HAP-1 (cell line): ENCODE measurements at places on chromosomes 11 and 22.

DNA sequence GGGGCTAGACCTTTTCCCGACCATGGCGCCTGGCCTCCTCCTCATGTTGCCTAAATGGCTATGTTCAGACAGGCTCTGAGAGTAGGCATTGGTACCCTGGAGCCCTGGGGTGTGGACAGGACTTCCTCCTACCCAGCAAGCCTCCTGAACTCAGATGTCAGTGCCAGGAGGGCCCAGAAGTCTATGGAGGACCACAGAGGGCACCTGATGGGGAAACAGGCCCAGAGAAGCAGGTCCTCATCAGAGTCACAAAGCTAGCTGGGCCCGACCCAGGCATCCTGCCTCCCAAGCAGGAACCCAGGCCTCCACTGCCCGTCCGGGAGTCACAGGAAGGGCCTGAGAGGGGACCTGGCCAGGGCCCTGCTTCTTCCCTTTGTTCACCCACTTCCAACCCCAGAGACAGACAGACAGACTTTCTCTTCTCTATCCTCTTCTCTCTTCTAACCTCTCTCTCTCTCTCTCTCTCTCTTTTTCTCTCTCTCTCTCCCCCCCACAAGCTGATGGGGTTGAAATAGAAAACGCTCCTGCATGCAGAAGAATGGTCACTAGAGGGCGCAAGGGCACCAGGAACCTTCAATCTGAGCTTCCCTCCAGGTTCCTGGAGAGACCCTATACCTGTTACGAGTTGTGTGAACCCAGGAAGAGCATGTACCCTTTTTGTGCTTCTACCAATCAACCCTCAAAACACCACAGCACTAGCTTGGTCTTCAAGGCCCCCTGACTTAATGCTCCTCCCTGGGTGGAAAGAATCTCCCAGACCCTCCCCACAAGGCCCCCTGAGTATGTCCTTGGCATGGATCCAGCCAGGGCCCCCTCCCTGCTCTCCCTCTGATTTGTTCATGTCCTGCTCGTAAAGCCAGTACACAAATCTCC lies 27.1 kb downstream of the ARAP1 start:
- DNase-seq, result peak; percentile 73

DNA sequence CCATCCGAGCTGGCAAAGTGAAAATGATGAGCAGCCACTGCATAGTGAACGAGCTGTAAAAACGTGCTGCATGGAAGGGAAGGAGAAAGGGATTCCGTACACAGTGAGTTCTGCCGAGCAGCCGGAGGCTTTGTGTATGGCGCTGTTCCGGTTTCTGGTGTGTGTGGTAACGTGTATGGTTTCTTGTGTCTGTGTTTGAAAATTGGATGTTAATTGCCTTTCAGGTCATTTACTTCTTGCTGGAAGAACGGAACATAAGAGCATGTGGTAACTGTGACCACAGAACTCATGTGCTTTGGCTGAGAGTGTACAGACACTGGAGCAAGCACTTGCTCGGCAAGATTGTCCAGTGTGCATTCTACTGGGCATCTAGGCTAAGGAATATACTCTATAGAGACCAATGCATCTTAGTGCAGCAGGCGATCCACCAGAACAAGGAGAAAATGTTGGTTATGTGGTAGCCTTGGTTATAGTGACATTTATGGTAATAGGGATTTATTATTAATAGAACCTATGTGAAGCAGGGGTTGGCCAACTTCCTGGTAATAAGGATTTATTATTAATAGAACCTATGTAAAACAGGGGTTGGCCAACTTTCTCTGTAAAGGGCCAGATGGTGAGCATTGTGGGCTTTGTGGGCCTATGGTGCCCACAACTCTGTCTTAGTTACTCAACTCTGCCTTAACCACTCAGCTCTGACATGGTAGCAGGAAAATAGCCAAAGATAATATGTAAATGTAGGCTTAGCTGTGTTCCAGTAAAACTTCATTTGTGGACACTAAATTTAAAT lies 49.2 kb downstream of the GRAMD1B start:
- DNase-seq, result no peak

- DNase-seq, result no peak
Observed at GRCh38 chr11:110894224-110894623, 182.0 kb upstream of the ARHGAP20 start.

GRCh38 chr11:67277231-67277961 lies 11.1 kb downstream of the GRK2 start:
- DNase-seq, result peak; percentile 77

- DNase-seq, result no peak
Observed at GRCh38 chr11:65129649-65130441, 4.5 kb downstream of the SYVN1 start.

DNA sequence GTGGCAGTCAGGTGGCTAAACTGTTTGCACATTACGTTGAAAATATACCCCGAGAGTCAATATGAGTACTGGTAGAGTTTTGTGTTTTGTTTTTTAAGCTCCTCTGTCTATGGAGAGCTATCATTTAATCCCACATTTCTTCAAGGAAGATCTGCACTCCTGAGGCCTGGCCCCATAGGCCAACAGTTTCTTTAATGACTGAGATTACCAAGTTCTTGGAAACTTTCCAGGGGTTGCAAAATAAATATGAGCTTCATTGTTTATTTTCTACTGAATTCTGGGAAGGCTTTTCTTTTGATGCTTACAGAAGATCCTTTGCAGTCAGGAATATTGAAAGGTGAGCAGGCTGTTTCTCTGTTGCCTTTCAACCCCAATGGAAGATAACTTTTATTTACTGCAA lies 452.0 kb downstream of the JRKL start:
- no peak for DNase-seq

GRCh38 chr22:36510966-36511881 lies 4.4 kb upstream of the FOXRED2 start:
- DNase-seq, result peak; percentile 46

- DNase-seq, result no peak
Observed at GRCh38 chr11:8721609-8722500, 39.3 kb downstream of the RPL27A start.

DNA sequence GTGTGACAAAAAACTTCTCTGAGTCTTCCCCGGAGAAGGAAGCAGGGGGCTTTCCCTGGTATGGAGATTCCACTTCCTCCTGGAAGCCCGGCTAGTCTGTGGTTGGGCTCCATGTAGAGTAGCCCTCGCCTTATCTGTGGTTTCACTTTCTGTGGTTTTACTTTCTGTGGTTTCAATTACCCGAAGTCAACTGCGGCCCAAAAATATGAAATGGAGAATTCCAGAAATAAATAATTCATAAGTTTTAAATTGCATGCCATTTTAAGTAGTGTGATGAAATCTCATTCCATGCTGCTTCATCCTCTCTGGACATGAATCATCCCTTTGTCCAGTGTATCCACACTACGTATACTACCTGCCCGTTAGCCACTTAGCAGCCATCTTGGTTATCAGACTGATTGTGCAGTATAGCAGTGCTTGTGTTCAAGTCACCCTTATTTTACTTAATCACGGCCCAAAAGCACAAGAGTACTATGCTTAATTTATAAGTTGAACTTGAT lies 275.0 kb upstream of the SESN3 start:
- no peak for DNase-seq

- no peak for DNase-seq
Observed at GRCh38 chr22:37505989-37506388, 13.2 kb downstream of the CARD10 start.

GRCh38 chr22:19495562-19496323 lies 16.0 kb downstream of the CDC45 start:
- no peak for DNase-seq

GRCh38 chr11:20596205-20597153 lies 2.9 kb upstream of the SLC6A5 start:
- DNase-seq, result no peak

- DNase-seq, result no peak
Observed at GRCh38 chr11:32087597-32087996, 3.3 kb upstream of the RCN1 start.

DNA sequence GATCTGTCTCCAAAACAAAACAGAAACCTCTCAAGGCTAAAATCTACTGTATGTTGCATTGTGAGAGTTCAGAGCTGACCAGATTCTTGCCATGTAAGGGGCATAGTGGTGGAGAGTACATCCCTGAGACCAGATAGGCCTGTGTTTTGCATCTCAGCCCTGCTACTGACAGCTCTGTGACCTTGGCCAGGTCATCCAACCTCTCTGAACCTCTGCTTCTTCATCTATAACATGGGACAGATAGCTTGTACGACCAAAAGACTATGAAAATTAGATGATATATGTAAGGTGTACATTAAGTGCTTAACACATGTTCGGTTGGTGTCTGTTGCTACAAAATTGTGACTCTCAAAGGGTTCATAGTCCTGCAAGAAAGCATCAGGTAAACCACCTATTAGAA lies 22.9 kb downstream of the ZNRF3 start:
- DNase-seq, result no peak

- DNase-seq, result peak; percentile 92
Observed at GRCh38 chr11:66311965-66312548, 4.8 kb downstream of the CD248 start.

GRCh38 chr22:47634347-47634746 lies 871.9 kb downstream of the TBC1D22A start:
- no peak for DNase-seq

DNA sequence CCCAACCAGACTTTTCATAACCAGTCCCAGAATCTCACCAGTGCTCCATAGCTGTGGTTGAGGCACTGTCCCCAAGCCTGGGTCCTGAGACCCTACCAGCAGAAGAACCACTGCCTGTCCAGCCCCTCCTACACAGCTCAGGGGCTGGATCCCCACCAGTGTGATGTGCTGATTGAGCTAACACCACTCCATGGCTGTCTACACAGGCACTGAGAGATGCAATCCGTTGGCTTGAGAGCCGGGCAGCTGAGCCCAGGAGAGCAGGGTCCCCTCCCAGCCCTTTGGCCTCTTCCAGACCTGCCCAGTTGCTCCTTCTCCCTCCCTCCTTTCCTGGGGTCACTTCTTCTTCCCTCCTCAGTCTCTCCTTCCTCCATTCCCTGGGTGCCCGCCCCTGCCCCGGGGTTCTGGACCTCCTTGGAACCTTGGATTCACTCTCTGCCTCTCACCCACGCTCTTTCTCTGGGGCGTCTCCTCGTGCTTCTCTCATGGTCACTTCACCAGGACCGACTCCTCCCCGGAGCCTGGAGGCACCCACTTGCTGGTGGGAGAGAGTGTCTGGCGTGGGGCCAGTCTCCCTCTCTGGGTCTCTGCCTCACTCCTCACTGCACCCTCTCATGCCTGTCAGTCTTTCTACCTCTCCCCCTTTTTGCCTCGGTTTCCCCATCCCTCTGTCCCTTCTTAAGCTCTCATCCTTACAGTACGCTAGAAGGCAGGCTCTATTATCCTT lies 706 bp upstream of the SCYL1 start:
- DNase-seq, result no peak

DNA sequence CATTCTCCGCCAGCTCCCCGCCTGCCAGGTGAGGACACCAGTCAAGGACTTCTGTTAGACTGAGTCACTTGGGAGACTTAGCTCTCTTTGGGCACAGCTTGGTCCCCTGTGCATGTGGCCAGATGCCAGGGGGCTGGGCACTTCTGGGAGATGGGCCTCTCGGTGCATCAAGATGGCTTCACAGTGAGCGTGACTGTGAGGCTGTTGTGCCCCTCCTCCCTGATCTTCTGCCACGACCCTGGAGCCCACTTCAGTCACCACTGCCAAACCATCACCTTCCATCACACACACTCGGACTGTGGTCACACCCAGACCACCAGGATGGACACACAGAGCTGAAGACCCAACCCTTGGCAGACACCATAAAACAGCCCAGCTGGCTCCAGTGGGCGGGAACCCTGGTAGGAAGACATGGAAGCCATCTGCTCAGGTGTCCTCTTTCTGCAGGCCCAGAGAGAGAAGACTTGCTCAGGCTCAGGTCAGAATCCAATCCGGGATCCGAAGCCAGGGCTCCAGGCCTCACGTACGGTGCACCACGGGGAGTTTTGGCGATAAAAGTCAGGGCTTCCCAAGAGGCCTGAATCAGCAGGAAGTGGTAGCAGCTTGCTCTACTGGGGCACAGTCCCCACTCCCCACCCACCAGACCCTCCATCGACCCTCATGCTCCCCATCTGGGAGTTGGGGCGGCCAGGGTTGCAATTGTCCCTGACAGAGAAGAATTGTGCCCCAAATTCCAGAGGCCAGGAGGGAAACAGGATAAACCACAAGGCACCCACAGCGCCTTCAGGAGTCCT lies 29.8 kb upstream of the CD5 start:
- no peak for DNase-seq

DNA sequence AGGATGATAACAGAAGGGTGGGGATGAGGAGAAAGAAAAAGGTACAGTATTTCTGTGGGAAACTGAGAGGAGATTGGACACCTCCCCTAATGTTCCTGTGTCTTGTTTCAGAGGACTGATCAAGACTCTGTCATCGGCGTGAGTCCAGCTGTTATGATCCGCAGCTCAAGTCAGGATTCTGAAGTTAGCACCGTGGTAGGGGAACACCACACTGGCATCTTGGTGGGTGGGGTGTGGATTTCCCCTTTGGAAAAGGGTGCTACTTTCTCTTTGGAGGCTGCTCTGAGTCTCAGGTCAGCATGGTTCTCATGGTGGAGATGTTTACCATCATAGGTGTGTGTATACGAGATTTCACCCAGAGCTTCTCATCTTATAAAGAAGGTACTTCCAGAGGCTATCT lies 25.5 kb downstream of the MADD start:
- no peak for DNase-seq

GRCh38 chr11:113082341-113082955 lies 121.2 kb downstream of the NCAM1 start:
- peak; percentile 88 for DNase-seq

DNA sequence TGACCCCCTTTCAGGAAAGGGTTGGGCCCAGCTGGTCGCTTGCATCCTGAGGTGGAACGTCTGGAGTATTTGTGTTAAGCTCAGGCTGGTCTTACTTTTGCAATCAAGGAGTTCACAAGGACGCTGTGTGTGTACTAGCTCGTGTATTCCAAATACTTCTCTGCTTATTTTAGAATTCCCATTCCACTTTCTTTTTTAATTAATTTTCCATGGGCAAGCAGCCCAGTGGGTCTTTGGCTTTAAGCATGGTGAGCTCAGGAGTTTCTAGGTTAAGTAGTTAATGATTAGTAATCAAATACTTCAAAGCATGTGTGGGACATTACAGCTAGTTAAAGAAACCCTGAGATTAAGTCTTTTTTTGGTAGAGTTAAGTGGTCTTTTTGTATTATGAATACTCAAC lies 68.6 kb downstream of the CSNK2A3 start:
- DNase-seq, result no peak

DNA sequence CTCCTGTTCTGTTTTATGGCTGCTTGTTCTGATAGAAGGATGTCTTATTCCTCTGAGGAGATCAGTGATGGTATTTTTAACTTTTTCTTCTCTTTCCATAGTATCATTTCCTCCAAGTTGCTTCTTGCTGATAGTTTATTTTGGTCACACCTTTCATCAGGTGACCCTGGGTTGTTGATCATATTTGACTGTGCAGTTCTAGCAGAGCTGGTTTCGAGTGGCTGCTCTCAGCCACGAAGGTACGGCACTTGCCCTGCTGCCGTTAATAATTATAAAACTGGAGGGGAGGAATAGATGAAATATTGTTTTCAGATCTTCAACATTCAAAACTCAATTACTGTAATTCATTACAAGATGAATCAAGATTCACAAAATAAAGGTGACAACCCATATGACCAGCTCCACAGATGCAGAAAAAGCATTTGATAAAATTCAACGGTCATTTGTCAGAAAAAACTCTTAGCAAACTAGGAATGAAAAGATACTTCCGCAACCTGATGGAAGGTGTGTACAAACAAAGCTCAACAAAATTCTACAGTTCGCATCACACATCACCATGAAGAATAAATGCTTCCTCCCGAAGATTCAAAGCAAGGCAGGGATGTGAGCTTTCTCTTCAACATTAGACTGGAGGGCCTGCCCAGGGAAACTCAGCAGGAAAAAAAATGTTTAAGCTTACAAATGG lies 59.2 kb upstream of the RTL6 start:
- DNase-seq, result no peak

GRCh38 chr11:130126516-130126915 lies 33.1 kb upstream of the ST14 start:
- DNase-seq, result no peak

- DNase-seq, result no peak
Observed at GRCh38 chr11:29364006-29364405, 652.8 kb downstream of the KCNA4 start.
